ENCODE measurements at places on chromosomes 11 and 22.

GRCh38 chr22:37639070-37639760 is at the start of gene SH3BP1:
Gene SH3BP1 (plus strand): TSS chr22:37639669. CDS start chr22:37639788, 119 bp downstream.
- DNase-seq = peak; percentile 81

DNA sequence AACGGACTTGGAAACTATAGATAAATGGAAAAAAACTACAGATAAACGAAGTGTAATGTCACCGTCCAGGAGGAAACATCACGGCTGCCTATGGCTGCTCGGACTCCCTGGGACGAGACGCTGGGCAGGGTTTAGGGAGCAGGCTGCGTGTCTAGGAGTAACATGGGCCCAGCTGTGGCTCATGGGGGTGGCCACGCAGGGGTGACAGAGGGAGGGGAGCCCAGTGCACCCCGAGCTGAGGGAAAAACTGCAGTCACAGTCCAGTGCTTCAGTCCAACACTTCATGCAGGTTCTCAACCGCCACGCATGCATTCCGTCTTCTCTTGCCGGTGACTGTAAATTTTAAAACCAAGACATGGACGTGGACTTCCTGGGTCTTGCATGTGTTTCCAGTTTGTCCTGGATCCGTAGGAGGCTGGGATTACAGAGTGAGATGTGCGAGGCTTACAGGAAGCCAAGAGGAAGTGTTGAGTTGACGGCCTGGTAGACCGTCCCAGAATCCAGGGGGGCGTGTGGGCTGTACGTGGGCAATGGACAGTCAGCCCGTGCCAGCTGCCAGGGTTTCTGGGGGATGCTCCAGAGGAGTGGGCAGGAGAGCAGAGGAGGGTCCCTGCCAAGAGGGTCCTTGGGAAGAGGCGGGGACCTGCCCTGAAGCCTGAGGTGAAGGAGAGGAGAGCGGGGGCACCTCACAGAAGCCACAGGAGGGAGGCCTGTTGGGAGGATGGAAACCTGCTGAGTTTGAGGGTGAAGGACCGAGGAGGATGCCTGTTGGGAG is 691.4 kb downstream of the BRD1 start:
- no peak for DNase-seq

DNA sequence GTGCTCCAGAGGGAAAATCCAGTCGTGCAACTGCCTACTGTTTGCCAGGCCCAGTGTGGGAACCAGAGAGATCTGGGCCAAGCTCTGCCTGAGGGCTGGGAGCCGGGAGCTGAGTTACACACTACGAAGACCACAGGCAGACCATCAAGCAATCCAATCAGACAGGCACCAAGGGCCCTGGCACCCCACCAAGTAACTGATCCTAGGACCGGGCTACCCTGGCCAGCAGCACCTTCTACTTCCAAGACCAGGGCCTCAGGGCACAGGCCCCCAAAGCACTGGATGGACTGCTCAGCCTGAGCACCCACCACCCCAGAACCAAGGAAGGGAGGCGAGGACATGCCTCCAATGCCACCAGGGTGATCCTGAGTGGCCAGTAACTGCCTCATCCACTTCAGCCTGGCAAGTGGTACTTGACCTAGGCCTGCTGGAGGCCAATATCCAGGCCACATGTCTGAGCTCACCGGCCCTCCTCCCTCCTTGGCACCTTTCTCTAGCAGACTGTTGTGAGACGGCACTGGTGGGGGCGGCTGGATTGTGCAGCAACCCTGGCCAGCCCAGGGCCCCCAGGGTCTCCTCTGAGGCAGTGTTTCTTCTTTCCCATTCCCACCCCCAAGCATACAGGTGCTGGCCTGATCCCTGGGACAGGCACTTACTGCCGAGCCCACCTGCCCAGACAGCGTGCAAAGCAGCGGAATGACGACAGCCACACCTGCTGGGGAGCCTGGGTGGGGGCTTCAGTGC is 20.7 kb upstream of the ARFGAP3 start:
- no peak for DNase-seq

DNA sequence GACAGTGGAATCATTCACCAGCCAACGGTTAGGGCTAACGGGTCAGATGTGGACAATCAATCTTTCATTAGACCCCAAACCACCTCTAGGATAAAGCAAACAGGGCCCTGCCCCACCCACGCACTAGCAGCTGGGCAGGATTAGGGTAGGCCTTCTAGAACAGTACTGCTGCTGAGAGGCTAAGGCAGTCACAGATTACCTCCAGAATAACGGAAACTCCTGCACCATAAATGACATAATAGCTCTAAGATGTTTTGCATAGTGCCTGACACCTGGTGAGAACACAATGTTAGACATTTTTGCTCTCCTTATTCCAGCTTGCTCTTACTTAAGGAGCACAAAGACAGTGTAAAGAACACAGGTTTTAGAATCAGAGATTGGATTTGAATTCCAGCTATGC is 1.8 kb downstream of the SYTL2 start:
- DNase-seq = no peak

DNA sequence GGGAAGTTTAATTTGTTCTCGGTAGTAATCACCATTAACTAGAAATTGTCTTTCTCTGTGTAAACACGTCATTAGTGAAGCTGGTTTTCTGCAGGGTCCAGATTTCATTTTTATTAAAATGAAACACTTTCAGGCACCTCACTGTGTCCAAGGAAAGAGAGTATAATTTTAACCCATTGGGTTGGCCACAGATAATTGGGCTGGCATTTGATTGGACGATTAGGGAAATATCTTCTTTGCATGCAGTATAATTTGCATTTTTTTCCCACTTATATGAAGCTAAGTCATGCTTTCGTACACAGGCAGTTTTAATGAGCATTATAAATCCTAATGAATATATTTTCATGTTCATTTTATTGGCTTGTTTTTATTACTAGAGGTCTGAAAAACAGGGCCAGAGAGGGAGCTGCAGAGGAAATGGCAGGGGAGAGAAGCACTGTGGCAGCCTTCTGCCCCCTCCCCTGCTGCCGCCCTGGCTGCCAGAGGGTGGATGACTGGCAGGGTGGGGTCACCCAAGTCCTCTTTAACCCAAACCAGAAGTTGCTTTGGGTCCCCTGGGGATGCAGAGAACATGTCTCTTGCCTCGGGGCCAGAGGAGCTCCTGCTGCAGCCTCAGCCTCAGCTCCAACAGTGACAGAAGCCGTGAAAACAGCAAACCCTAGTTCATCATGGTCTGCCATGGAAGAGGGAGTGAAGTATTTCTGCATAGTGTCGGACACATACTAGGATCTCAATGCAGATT is 93.9 kb downstream of the PKNOX2 start:
- DNase-seq = no peak

DNA sequence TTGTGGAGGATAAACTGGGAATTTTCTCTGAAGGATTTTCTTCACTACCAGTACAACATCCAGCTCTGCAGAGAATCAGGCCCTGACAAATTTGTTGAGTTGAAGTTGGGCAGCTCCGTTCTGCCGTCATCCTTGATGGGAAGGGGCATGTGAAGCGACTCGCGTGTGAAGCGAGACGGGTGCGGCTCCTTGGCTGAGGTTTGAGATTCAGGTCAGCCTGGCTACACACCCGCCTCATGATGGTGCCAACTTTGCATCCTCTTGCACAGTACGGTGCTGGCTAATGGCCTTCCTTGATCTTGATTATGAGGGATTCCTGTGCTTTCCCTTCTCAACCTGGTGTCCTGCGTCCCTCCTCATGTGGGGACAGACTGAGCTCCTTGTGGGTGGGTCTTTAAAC is 19.7 kb upstream of the CDC42EP2 start:
- no peak for DNase-seq

- DNase-seq = no peak
Measured at GRCh38 chr11:84128840-84129239, 842.7 kb upstream of the CCDC90B start.

DNA sequence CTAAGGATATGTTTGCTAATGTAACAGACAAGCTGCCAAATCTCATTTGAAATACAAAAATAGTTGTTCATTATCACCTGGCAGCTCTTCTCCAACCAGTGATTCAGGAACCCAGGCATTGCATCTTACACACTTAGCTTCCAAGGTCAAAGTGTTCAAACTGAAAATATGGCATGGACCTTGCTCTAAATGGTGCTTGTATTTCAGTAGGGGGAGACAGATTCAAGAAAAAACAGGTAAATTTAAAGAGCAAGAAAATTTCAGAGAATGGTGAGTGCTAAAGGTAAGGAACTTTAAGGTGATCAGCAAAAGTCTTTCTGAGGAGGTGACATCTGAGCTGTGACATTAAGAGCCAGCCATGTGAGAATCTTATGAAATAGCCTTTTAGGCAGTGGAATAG is 82.8 kb upstream of the E2F8 start:
- no peak for DNase-seq
